ENCODE measurements at places on chromosomes 3 and 15.

GRCh38 chr3:174495928-174496327 is 363.2 kb upstream of the NAALADL2 start:
- DNase-seq = no peak

DNA sequence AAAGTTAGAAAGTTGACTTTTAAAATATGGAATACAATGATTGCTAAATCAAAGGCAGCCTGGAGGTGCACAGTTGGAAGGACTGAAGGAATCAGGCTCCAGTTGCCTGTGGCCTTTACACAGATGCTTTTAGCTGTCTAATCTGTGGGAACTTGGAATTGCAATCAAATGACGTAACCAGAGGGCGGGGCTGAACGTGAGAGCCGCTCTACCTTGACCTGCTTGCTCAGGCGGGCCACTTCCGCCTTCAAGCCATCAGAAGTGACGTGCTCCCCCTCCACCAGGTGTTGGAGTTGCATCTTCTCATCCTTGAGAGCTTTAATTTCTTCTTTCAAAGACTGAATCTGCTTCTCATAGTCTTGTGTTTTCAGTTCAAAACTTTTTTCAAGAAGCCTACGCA is 37.7 kb upstream of the GNB5 start:
- DNase-seq = no peak

DNA sequence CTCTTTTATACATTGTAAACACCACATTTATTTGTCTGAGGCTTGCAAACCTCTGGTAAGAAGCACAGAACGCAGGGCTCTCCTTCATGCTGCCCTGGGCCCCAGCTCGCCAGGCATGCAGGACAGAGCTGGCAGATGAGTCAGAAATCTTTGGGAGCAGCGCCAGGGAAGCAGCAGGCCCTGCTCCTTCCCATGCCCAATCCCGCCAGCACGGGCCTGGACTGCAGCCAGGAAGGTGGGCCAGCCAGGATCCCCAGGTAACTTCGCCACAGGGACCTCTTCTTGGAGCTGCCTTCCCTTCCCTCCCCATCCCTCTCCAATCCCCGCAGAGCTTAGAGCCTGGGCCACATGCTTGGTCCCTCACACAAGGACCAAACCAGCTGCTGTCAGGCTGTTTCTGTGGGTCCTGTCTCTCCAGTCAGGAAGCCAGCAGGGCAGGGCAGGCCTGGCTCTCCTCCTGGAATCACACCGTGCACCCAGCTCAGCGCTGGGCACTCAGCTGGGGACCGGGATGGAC is 8.8 kb downstream of the STOML1 start:
- DNase-seq = no peak

DNA sequence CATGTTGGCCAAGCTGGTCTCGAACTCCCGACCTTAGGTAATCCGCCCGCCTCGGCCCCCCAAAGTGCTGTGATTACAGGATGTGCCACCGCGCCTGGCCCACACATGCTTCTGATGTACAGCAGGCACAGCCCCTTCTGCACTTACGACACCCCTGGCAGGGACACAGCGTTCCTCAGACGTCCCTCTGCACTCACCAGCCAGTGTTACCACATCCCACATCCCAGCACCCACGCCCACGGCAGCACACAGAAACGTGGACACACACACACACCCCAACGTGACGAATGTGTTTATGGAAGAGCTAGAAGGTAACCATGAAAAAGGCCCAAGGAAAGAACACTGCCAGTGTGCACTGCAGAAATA is 576 bp upstream of the RPAP1 start:
- no peak for DNase-seq

DNA sequence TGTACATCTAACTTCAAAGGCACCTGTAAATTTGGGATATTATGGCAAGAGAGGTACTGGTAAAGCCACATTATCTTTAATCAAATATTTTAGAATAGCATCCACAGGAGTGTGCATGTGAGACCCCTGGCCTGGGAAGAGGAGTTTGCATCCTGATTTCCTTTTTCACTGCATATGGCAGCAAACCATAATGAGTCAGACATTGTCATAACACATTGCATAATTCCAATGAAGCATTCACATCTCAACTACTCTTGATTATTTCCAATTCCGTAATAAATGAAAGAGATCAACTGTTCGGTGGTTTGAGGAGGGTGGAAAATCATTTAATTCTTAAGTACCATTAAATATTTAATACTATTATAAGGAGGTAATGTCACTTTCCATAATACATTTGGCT is 215.0 kb downstream of the MECOM start:
- DNase-seq = no peak

- DNase-seq = no peak
Observed at GRCh38 chr3:143140550-143140949, 21.0 kb downstream of the CHST2 start.

DNA sequence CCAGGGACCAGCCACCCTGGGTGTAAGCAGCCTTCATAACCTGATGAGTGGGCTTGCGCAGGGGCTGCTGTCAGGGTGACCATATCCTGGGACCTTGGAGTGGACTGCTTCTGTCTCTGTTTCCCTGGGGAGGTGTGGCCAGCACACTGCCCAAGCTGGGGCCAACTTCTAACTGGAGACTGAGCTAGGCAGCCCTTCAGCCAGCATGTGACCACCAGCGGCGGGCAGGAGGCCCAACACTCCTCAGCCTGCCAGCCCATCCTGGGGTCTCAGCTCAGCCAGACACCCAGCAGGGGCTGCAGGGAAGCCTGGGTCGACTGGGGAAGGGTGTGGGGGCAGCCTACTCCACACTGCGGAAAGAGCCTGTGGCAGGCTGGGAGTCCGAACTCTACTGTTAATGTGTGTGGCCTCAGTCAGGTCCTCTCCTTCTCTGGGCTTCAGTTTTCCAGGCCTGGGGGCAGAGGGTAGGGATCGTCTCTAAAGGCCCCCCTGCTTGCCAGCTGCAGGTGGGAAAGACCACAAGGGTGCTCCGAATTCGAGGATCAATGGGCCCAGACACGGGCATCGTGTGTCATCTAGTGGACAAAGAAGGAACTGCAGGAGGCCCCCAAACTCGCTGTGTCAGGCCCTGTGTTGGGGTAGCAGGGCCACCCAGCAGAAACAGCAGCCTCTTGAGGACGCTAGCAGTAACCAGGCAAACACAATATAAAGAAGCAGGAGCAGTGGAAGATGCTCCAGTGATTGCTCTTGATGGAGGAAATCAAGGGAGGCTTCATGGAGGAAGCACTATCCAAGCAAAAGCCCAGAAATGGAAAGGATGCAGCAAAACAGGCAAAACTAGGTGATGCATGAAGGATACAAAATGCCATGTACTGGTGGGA is 2.0 kb upstream of the SEMA3G start:
- DNase-seq = no peak

- DNase-seq = no peak
Observed at GRCh38 chr3:9500108-9501050, 53.2 kb downstream of the LHFPL4 start.

DNA sequence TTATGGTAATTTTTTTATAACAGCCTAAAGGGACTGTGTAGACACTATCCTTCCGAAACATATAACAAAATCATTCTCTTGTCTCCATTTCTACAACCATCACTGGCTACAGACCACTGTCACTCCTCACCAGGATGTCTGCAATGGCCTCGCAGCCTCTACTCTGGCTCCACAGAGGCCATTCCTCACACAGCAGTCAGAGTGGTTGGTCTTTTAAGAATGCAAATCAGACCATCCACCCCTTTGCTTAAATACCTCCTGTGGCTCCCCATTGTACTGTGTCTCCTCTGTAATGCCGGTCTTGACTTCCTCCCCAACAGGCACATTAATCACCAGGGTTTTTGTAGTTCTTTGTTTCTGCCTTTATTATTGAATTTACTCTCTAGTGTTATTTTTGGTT is 344.8 kb downstream of the ERC2 start:
- no peak for DNase-seq

Measured in NCI-H524 treated with DMSO at 0.1 percent for 48 hours (cell line).